ENCODE measurements at places on chromosomes 2 and 18.

GRCh38 chr18:52652391-52652790, 312.4 kb downstream of the DCC start:
- no peak for DNase-seq

GRCh38 chr2:240467659-240468302, 32.3 kb downstream of the GPC1 start:
- DNase-seq = no peak

GRCh38 chr2:185628985-185629384, 109.6 kb upstream of the FSIP2 start:
- DNase-seq = peak; percentile 37

DNA sequence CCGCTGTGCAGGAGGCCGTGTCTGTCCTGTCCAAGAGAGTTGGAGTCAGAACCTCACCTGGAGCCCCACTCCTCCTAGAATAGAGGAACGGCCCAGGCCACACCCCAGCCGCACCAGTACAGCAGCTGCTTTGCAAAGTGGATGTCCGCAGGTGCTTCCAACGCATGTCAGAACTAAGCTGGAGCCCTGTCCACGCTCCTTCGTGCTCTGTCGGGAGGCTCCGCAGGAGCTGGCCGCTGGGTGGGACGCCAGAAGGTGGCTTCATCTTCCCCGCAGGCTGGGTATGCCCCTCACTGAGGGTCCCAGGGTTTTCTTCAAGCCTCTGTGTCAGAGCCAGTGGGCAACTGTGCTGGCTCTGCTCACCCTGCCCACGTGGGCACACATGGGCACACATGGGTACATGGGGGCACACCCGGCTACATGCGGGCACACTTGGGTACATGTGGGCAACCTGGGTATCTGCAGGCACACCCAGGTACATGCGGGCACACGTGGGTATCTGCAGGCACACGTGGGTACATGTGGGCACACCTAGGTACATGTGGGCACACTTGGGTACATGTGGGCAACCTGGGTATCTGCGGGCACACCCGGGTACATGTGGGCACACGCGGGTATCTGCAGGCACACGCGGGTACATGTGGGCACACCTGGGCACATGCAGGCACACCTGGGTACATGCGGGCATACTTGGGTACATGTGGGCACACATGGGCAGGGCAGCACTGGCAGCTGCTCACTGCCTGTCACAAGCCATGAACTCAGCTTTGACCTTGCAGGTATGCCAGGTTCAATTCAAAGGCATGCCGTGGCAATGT, 67.1 kb upstream of the CTDP1 start:
- DNase-seq = no peak

DNA sequence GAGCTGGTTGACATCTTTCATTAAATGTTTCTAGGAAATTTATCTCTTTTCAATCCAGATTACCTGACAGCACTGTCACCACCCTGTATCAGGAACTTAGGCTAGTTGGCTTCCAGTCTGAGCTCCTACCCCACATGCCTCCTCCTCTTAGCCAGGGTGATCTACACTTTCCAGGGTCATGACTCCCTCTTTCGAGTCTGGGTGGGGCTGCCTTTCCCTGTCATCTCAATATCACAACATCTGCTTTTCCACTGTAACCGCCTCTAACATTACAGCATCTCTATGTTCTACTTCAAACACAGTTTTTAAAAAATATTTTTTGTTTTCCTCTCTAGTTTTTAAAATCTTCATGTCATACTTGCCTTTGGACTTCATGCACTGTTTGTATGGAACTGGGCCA, 129.2 kb downstream of the RBMS1 start:
- DNase-seq = peak; percentile 10

DNA sequence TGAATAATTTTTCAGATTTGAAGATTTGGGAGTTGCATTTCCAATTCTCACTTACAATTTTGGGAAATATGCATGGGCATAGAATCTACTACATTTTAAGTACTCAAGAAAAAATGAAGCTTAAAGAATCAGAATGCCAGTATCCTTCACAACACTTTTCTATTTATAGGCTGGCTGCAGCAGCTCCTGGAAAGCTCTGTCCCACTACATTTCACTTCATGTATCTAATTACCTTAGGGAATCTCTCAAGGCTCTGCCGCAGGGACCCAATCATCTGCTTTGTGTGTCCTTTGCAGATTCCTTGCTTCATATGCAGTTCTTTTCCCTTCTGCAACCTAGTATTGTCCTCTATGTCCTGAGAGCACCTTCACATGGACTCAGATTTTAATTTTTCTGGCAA, 102.9 kb downstream of the NUP35 start:
- DNase-seq = no peak

DNA sequence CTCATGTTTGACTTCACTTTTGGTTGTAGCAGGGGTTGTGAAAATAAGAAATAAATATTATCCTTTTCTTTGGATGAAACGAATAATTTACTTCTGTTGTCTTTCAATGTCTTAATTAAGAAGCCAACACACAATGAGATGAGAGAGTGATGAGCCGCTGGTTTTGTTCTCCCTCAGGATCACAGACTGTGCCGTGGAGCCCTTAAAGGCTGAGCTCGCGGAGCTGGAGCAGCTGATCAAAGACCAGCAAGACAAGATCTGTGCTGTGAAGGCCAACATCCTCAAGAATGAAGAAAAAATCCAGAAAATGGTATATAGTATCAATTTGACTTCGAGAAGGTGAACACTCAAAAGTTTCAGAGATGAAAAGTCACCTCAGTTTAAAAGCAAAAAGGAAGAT, 28.1 kb upstream of the ASB1 start:
- no peak for DNase-seq

DNA sequence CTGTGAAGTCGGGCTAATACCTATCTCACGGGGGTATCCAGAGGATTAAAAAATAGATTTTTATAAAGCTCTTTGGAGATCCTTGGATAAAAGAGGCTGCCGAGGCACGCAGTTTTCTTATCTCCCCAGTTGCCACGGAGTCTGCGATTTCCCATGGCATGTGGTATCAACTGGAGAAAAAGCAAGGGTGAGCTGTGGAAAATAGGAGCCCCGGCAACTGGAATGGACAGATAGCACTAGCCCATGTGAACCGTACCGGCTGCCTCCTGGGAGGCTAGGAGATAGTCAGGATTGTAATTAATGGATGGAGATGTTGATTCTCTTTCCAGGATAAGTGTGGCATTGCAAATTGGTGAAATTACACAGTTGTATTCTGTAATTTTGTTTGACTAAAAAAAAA, 407.6 kb upstream of the KCNH7 start:
- DNase-seq = no peak

GRCh38 chr2:98643496-98644100, 35.2 kb downstream of the UNC50 start:
- no peak for DNase-seq

DNA sequence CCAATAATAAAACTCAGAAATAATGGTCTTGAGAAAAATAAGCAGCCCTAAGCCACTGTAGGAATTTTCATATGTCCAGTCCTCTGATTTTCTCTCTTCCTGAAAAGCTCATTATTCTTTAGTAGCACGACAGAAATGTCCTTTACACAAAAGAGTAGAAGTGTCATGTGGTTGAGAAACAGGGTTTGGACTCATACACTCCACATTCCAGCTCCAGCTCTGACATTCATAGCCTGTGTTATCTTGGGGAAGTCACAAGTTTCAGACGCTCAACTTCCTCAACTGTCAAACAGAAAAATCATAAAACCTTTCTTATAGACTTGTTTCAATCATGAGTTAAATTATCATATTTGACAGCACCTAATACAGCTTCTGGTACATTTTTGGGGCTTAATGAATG, 511.5 kb downstream of the TNS1 start:
- DNase-seq = no peak

- no peak for DNase-seq
Measured at GRCh38 chr2:18403921-18404522, 156.4 kb downstream of the RDH14 start.

- no peak for DNase-seq
Measured at GRCh38 chr2:179444056-179444455, 179.4 kb upstream of the SESTD1 start.

- DNase-seq = no peak
Measured at GRCh38 chr2:88342749-88343148, 109.7 kb downstream of the FOXI3 start.

- DNase-seq = no peak
Measured at GRCh38 chr18:34971313-34971712, 69.9 kb upstream of the MAPRE2 start.

- DNase-seq = no peak
Measured at GRCh38 chr2:146826388-146826787, 1018.4 kb upstream of the ACVR2A start.

DNA sequence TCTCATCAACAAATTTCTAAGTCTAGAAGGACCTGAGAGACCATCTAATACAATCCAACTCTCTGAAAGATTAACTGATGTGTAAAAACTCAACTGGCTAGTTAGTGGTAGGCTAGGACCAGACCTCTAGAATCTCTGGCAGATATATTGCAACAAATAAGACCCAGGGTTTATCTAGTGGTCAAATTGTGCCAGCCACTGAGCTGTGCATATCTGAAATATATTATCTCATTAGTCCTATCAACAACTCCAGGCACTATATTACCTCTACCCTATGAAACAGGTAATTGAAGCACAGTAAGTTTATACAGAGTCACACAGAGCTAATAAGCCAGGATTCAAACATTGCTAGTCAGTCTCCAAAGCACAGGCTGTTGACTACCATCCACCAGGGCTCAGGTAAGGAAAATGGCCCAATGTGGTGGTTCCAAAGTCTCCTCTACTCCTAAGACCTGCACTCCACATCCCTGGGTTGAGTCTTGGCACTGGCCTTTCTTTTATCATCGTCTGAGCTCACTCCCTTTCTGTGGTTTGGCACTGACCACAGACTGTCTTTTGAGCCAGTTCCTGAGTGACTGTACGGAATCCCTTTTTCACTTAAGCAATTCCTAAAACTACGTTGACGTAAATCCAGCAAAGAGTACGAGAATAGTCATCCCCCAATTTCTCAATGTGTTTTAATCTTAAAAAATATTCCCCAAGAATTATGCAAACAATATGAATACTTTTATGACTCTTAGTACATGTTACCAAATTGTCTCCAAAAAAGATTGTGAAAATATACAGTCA, 11.9 kb upstream of the PID1 start:
- no peak for DNase-seq

DNA sequence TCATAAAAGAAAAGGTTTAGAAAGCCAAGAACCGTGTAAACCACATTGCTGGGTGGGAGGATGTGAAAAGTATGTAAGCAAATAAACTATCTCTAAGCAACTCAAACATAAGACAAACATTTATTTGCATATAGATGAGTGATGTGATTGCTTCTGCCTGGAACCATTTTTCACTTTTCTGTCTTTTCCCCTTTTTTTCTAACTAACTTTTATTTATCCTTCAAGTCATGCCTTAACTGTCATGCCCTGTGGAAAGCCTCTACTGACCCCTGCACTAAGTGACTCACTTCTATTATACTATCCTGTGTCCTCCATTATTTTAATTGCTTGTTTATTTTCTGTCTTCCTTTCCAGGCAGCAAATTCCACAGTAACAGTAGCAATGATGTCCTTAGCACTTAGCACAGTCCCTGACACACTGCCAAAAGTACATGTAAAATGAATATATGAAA, 87.5 kb upstream of the CTAGE1 start:
- DNase-seq = no peak

DNA sequence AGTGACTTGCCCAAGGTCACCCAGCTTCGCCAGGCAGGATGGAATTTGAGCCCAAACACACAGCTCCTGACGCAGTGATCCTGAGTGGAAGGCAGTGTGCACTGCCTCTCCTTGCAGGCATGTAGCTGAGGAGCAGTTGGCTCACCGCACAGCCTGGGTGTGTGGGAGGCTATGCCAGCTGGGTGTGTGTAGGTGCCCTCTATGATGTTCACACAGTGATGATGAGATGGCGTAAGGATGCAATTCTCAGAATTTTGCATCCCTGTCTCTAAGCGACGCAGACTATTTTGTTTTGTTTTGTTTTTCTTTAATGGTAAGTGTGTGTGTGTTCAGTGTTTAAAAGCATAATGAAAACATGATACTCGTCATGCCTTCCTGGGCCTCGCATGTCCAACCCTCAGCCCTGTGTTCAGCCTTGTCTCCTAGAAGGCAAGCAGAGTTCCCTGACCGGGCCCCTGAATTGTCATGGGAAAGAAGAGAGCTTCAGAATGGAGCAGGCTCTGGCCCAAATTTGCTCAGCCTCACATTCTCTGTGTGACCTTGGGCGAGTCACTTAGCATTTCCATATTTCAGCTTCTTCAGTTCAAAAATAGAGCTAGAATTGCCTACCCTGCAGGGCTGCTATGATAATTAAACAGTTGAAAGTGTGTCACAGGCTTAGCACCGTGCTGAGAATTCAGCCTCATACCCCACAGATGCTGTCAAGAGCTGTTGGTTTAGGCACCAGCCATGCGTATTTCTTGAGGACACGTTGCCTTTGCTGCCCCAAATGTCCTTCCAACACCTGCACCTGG, 603.6 kb upstream of the RAB6C start:
- DNase-seq = no peak

GRCh38 chr2:197195518-197195917, 115.1 kb downstream of the ANKRD44 start:
- no peak for DNase-seq

- DNase-seq = no peak
Measured at GRCh38 chr2:58508006-58508405, 266.9 kb upstream of the FANCL start.

- DNase-seq = no peak
Measured at GRCh38 chr2:63580651-63581297, 7.5 kb downstream of the WDPCP start.

DNA sequence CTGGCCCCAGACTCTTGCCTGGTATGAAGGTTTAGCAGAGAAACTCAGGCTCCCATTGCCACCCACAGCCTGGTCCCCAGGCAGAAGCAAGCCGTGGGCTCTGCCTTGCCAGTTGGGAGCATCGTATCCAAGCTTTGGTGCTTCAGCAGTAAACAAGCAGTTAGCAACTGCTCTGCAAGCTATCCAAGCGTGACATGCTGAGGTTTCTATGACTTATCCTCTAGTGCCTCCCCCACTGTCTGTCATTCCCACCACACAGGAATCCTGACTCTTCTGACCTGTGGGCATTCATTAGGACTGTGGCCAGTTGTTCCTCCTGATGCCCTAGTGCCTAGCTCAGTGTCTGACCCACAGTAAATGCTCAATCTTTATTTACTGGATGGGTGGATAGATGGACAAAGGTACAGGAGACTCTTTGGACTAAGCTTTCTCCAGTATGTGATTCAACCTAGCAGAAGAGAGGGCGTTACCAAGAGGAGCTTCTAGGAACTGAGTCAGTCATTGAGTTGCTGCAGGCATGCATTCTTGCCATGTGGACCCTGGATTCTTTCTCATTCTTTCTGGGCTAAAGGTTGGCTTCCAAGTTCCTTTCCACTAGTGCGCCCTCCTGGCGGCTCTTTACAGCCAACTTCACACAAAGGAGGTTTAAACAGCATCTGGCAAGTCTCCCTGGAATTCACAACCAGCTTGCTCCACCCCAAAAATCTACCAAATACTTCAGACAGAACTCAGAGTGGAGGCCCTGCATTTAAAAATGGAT, 40.6 kb upstream of the MRPL19 start:
- no peak for DNase-seq

- no peak for DNase-seq
Measured at GRCh38 chr2:133344849-133345248, 223.4 kb downstream of the NCKAP5 start.

GRCh38 chr2:65018141-65018582, 29.0 kb downstream of the SLC1A4 start:
- DNase-seq = no peak

All from erythroblast (primary cell).